ENCODE measurements at places on chromosomes 7 and 10.

DNA sequence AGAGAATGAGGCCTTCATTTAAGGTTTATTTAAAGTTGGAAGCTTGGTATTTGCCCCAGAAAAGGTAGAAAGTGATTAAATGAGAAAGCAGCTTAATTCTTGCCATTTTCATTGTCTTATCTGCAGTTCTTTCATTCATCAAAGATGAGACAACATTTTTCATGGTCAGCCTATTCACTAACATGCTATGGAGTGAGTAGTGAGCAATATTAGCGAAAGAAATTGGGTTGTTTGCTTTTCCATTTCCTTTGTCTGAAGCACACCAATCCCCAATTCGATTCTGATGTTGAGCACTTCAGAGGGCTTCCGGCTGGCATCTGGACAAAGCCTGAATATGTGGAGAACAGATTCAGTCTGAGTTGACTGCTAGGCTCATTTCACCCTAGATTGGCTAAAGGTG lies 317.2 kb downstream of the BBS9 start:
- no peak for DNase-seq

- DNase-seq, result no peak
Measured at GRCh38 chr10:19891429-19891828, 75.2 kb downstream of the PLXDC2 start.

DNA sequence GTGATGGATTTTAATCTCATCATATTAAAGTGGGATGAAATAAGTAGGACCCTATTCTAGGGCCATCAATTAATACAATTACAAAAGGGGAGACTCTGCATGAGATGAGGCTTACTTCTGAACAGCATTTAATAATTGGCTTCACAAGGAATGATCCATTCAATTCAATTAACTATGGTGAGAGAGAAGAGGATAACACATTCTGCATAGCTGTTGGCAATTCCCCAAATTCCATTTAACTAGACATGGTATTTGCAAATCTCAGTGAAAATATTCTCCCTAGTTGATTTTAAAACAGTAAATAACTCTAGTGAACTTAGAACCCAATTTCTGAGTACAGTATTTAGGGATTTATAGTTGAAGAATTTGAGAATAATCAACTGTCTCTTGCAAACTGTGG lies 145.3 kb downstream of the NOC3L start:
- no peak for DNase-seq

GRCh38 chr7:18004372-18004771 lies 23.3 kb downstream of the PRPS1L1 start:
- no peak for DNase-seq

GRCh38 chr10:116274064-116274904 lies 1.3 kb upstream of the GFRA1 start:
- no peak for DNase-seq

DNA sequence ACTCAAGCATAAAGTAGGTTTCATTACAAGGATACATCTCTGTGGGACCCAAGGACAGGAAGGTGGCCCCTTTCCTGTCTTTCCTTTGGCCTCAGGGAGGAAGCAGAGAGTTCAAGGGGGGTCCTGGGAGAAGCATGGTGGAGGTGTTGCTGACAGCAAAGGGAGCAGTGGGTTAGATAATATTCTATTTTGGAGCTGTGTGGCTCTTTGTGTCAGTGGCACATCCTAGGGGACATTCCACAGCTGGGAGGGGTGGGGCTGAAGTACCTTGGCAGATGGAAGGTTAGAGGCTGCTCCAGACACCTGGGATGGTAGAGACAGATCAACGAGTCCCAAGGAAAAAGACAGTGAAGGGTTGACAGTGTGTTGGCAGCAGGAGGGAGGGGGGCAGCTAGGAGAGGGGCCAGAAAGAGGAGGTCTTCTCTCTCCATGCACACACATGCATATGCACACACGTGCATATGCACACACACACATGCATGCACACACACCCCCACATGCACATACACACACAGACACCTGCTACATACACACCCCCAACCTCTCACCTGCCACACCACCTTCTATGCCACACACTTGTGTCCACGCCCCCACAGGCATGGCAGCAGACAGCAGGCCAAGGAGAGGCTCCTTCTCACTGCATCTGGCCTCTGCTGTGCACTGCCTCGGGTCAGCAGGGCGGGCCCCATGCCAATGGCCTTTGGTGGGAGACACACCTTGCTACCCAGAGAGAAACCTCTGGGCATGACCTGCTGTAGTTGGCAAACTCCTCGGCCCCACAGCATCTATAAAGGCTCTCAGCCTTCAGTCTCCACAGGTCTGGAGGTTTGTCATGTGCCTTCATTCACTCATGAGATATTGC lies 5.6 kb upstream of the POLD2 start:
- DNase-seq, result no peak

DNA sequence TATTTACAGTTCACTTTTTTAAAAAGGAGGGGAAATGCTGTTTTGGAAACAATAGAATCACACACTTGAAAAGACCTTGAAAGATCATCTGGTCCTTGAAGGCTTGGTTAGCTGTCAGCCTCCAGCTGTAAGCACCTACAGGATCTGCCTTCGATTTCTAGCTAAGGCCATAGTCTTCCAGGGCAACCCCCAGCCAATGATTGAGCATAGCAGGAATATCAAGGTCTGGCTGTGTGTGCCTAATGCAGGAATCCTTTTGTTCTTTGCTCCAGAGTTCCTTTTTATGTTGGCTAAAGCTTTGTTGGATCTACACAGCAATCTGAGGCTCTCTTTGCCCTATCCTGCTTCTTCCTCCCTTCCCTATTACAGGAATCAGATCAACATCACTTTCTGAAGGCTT lies 5.2 kb upstream of the YAE1 start:
- DNase-seq, result no peak

DNA sequence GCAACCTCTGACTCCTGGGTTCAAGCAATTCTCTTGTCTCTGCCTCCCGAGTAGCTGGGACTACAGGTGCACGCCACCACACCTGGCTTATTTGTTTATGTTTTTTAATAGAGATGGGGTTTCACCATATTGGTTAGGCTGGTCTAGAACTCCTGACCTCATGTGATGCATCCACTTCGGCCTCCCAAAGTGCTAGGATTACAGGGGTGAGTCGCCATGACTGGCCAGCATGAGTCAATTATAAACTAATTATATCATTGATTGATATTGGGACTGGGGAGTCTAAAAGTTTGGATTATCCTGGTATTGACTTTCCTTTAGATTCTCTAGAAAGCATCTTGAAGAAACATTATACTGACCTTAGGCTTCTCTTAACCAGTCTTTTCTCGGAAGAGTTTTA lies 73.9 kb upstream of the CCNY start:
- no peak for DNase-seq

DNA sequence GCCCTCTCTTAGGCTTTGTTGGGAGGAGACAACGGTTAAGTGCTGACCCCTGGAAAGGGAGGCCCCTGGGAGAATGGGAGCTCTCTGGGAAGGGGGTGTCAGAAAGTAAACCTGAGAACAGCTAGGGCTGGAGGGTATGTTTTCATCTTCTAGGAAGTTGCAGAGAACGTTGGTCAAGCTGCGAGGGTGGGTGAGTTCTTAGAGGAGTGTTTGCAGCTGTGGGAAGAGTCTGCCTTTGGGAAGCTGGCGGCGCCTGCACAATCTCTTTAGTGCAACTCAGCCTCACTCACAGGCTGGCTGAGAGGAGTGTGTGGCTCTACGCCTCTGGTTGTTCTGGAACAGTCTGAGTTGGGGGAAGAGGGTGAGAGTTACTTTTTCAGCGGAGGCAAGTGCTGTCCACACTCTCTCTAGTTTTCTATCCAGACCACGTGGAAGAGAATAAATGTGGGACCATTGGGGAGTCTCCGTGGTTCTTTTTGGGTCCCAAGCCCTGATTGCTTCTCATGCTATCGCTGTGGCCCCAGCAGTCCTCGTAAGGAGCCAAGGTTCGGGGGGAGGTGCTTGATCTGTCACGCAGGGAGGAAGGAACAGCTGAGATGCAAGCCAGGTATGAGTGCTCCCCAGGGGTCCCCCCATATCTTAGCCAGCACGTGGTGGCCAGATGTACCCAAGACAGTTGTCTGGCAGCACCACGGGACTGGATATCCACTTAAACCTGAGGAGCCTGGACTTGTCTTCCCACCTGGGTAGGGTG lies 237.2 kb downstream of the BUB3 start:
- DNase-seq, result no peak

- DNase-seq, result no peak
Measured at GRCh38 chr7:92813390-92814024, 22.9 kb downstream of the CDK6 start.

DNA sequence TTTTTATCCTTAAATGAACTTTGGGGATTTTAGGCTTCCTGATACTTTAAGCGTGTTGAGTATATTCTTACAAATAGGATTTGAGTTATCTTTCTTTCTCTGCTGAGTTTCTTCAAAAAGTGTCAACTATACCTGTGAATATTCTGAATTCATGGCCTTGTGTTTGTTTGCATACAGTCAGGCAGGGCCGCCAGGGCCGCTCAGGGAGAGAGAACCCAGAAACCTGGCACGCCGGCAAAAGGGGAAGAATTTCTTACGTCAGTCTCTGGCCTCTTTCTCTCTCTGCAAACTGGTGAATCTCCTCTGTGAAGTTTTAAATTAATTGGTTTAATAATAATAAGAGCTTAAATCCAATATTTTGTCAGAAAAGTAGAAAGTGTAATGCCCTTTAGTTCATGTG lies 29.3 kb upstream of the BNIP3 start:
- no peak for DNase-seq

DNA sequence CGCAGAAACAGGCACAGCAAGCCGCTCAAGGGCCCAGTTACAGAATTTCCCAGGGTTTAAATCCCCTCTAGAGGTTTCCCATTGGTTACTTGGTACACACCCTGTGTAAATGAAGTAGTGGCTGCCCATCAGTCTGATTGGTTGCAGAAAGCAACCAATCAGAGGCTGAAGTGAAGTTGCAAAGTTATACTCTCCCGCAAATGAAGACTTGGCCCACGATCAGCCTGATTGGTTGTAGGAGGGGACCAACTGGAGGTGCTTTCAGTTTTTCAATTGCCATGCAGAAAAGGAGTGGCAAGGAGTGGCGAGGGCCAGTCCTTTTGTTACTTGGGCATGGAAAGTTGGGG lies 909.2 kb upstream of the AUTS2 start:
- no peak for DNase-seq

GRCh38 chr7:39539816-39540215 lies 26.4 kb upstream of the YAE1 start:
- DNase-seq, result no peak

GRCh38 chr10:58044072-58044471 lies 223.6 kb downstream of the IPMK start:
- DNase-seq, result peak; percentile 42

GRCh38 chr7:69932034-69932628 lies 333.9 kb downstream of the AUTS2 start:
- DNase-seq, result peak; percentile 28

DNA sequence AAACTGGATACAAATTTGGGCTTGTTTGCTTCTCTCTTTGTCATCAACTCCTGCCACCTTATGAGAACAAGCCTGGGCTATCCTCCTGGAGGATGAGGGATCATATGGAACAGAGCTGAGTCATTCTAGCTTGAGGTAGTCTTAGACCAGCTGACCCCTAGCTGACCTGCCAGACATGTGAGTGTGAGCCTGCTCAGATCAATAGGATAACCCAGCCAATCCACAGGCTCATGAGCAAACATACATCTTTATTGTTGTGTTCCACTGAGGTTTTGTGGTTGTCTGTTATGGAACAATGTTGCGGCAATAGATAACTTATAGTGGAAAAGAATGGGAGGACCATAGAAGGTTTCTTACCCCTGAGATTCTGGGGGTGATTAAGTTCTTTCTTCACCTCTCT lies 54.5 kb upstream of the FAM180A start:
- no peak for DNase-seq

DNA sequence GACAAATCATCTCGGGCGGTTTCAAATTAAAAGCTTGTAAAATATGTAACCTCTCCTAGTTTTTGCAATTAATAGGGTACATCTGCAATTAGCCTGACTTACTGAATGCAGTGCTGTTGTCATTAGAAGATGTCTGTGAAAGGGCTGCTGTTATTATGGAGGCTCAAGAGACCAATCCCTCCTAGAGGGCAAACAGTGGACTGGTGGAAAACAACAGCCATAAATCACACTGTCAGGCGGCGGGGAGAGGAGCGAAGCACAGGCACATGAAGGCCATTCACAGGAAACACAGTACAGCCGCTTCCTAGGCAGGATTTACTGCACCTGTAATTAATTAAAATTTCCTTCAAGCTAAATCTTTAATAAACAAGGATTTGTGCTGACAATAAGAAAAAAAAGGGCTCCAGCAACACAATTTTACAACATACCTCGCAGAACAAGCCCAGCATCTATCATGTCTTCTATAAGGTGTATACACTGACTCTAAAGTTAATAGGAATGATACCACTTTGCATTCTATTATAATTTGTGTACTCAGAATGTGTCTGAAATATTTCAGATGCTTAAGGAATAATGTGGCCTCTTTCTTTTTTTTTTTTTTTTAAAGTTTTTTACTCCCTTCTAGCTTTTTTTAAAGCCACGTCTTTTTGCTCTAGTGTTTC lies 50.7 kb downstream of the ERCC6 start:
- no peak for DNase-seq

DNA sequence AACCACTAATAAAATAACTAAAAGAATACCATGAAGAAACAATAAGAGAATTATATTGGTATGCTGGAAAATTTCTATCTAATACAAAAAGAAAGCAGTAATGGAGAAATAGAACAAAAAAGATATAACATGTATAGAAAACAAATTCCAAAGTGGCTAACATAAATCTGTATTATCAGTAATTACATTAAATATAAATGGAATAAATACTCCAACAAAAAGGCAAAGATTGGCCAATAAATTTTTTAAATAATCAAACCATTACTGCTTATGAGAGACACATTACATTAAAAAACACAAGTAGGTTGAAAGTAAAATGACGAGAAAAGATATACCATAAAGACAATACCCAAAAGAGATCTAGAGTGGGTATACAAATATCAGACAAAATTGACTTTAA lies 90.0 kb downstream of the ARHGAP22 start:
- no peak for DNase-seq

GRCh38 chr10:11429439-11430052 lies 181.9 kb downstream of the USP6NL start:
- DNase-seq, result no peak

GRCh38 chr7:28472332-28472731 lies 60.0 kb downstream of the CREB5 start:
- no peak for DNase-seq

GRCh38 chr7:55077561-55078410 lies 59.0 kb downstream of the EGFR start:
- DNase-seq, result no peak

- DNase-seq, result no peak
Measured at GRCh38 chr10:114801411-114801813, 20.2 kb upstream of the FHIP2A start.

- no peak for DNase-seq
Measured at GRCh38 chr7:20862554-20862953, 75.9 kb upstream of the SP8 start.

DNA sequence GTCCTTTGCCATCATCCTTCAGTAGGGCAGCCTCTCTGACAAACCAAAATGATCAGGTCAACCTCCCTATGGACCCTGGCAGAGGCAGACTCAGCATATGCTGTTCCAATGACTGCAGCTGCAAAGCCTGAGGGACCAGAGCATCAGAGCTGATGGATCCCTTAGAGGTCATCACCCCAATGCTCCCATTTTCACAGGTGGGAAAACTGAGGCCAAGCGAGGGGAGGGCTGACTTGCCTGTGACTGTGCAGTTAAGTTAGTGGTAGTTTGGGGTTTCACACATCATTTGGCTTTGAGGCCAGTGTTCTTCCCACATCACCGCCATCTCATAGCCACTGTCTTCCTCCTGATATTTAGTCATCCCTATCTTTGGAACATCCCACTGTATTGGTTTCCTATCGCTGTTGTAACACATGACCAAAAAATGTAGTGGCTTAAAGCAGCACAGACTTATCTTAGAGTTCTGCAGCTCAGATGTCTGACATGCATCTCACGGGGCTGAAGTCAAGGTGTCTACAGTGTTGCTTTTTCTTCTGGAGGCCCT lies 69.3 kb upstream of the PDZD8 start:
- DNase-seq, result no peak

All from fibroblast of skin of left quadriceps (primary cell).